ENCODE measurements at places on chromosomes 13 and 19.

DNA sequence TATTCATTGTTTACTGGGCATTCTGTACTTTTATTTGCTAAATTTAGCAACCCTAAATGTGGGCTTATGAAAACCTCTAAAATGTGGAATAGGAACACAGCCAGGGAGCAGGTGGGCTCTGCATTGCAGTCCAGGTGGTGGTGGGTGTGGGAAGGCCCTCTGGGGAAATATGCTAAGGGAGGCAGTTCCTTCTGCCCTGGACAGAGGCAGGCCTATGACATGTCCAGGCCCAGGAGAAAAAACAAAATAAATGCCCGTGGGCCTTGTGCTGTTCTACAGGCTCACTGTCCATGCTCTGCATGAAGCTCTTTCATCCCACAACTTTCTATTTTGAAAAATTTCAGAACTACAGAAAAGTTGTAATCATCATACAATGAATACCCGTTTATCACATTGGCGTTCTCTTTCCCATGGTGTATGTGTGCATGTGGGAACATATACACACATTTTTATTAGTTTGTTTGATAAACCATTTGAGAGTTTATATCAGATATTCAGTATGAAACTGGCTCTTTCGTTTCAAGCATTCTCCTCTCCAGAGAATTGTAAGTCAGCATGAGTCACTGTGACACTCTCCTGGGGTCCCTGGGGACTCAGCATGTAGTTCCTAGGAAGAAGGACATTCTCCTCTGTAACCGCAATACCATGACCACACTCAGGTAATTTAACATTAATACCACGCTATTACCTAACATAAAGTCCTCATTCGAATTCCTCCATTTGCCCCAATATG, 505.3 kb downstream of the COG6 start:
- DNase-seq, result no peak

GRCh38 chr13:50250401-50250800, 235.2 kb downstream of the KCNRG start:
- no peak for DNase-seq

DNA sequence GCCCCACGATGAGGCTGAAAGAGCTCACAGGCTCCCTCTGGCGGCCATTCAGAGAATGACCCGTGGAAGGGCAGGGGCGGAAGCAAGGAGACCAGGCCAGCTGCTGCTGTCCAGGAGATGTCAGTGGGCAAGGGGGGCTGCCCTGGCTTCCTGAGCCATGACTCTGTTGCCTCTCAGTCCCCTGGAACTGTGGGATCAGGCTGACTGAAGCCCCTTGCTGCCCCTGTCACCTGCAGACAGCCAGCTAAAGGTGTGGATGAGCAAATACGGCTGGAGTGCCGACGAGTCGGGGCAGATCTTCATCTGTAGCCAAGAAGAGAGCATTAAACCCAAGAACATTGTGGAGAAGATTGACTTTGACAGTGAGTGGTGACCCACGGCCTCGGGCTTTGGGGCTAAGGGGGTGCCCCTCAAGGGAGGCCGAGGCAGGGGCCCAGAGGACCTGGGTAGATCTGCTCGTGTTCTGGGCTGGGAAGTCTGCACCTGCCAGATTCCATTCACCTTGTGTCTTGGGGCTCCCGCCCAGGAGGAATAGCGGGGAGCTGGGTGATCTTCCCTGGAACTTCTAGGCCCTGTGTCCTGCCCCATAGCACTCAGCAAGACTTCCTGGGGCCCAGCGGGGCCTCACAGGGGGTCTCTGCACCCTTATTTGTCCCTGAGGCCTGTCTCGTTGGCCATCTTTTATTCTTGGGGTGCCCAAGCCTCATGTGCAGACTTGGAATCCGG, 12.5 kb upstream of the ACTN4 start:
- DNase-seq, result peak; percentile 81

DNA sequence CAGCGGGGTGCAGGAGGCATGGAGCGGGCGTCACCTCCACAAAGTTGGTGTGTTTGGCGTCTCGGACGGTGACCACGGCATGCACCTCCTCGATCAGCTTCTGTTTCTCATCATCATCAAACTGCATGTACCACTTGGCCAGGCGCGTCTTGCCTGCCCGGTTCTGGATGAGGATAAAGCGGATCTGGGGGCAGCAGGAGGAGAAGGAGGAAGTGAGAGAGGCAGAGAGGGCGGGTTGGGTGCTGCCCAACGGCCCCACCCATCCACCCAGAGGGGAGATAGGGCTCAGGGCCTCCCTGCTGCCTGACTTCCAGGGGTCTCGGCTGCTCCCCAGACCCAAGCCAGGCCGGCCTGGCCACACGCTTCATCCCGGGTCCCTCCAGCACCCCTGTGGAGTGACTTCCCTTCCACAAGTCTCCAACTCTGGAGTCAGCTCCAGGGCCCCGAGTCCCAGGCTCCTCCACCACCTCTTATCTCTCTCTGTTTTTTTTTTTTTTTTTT, 4.6 kb downstream of the AP2S1 start:
- DNase-seq, result no peak

- no peak for DNase-seq
These were observed 21.4 kb downstream of the GAS6 start for GRCh38 chr13:113842336-113843062.

GRCh38 chr13:49444524-49445395, 686 bp downstream of the SETDB2 start:
- no peak for DNase-seq

DNA sequence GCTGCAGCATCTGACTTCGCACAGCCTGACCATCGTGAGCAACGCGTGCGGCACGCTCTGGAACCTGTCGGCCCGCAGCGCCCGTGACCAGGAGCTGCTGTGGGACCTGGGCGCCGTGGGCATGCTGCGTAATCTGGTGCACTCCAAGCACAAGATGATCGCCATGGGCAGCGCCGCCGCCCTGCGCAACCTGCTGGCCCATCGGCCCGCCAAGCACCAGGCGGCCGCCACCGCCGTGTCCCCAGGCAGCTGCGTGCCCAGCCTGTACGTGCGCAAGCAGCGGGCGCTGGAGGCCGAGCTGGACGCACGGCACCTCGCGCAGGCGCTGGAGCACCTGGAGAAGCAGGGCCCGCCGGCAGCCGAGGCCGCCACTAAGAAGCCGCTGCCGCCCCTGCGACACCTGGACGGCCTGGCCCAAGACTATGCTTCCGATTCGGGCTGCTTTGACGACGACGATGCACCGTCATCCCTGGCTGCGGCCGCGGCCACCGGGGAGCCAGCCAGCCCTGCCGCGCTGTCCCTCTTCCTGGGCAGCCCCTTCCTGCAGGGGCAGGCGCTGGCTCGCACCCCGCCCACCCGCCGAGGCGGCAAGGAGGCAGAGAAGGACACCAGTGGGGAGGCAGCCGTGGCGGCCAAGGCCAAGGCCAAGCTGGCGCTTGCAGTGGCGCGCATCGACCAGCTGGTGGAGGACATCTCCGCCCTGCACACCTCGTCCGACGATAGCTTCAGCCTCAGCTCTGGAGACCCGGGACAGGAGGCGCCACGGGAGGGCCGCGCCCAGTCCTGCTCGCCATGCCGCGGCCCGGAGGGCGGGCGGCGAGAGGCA, 13.6 kb downstream of the C19orf25 start:
- no peak for DNase-seq

- no peak for DNase-seq
These were observed 1065.8 kb upstream of the SPRY2 start for GRCh38 chr13:81406639-81407292.

DNA sequence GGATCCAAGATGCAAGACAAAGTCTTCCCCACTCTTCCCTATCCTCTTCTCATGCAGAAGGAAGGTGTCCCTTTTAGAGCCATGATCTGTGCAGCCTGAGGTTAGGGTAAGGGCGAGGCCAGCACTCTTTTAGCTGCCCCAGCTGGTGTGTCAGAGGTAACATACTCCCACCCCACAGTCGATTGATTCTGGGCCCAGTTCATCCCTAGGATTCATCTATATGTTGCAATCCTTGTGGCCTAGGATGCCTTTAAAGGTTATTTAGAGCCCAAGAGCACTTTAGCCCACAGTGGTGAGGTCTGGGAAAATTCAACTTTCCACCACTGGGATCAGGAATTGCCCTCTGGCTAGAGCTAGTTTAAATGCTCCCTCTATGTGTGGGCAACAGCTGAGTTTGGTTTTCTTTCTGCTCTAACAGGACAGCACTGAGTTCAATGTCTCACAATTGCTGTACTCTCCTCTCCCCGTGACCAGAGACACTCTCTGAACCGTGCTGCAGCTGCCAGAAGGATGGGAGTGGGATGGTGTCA, 201.3 kb upstream of the SERP2 start:
- no peak for DNase-seq

DNA sequence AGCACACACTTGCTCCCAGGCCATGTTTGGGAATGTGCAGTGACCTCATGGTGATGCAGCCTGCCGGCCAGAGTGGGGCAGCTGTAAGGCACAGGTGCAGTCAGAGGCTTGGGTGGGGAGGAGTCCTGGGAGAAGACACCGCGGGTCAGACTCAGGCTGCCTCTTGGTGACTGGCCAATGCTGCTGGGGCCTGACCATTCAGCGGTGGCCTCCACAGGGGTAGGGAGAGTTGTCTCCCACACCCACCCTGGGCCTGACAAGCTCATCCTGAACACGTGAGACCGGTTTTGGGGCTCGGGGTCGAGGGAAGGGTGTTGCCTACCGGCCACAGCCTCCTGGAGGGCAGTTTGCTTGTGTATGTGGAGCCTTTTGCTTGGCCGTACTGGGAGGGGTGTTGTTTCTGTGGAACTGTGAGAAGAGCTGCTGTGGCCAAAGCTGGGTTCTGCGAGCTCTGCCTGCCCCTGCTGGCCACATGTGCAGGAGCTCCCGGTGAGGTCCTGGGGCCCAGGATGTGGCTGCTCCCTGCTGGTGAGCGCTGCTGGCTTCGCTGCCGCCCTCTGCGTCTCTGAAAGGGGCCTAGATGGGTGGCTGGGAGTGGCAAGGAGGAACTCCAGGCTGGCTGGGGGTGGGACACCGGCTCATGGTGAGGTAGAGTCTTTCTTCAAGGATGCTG, 22.1 kb downstream of the UPF1 start:
- no peak for DNase-seq

DNA sequence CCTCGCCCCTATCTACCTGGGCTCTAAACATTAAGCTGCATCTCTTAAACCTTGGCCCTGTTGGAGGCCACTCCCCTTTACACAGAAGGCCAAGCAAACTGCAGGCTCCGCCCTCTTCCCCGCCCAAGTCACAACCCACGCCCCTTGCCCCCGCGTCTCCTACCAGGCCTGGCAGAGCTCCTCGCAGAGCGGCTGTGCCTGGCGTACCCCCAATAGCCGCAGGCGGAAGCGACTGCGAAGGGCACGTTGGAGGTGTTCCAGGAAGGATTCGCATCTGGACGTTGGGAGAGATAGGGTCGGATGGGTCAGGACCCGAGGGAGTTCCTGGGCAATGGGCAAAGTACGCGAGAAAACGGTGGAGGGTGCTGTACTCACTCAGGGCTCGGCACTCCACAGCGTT, 5.9 kb downstream of the RTBDN start:
- no peak for DNase-seq

DNA sequence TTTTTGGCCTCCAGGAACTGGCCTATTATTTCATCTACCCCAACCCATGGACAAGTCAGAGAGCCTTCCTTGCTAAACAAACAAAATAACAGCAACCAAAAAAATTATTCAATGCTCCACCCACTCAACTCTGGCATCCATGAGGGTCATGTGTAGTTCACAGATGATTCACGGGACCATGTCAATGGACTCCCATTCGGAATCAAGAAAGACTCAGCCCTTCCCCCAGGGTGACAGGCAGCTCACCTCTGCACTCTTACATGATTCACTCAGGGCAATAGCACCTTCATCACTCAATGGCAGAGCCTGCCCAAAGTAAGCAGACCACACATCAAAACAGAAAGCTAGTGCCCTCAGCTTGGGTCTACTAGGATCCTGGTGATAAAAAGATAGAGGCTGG, 14.3 kb upstream of the SCEL start:
- DNase-seq, result peak; percentile 25

- no peak for DNase-seq
These were observed 496.8 kb downstream of the MYO16 start for GRCh38 chr13:109126178-109126577.

- no peak for DNase-seq
These were observed 10.6 kb downstream of the ATP11A start for GRCh38 chr13:112700291-112701060.

- no peak for DNase-seq
These were observed 273.8 kb downstream of the SLITRK6 start for GRCh38 chr13:85525411-85525810.

DNA sequence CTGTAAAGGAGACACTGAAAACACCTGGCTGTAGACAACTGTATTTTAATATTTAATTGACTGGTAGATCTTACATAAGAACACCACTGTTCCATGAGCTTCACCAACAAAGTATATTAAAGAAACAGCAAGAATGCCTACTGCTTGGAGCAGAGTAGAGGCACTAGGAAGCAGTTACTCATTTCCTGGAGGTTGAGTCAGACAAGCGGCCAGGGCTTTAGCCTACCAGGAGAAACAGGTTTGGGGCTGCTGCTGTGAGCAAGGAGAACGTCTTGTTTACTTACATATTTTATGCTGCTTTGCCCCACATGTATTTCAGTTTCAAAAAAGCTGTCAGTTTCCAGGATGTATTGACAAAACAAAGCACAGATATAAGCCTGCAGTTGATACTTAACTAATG, 33.4 kb downstream of the ALG5 start:
- peak; percentile 14 for DNase-seq

DNA sequence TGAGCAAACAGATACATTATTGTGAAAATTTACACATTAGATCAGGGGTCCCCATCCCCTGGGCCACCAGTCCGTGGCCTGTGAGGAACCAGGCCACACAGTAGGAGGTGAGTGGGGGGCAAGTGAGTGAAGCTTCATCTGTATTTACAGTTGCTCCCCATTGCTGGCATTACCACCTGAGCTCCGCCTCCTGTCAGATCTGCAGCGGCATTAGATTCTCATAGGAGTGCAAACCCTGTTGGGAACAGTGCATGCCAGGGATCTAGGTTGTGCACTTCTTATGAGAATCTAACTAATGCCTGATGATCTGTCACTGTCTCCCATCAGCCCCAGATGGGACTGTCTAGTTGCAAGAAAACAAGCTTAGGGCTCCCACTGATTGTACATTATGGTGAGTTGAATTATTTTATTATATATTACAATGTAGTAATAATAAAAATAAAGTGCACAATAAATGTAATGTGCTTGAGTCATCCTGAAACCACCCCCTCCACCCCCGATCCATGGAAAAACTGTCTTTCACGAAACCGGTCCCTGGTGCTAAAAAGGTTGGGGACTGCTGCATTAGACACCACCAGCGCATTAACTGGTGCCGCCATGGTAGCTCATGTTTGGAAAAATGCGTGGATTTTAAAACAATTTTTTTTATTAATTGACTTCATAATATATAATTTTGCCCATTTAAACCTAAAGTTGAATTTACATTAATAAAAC, 51.7 kb downstream of the DGKH start:
- no peak for DNase-seq
